HL-60 (cell line): ENCODE measurements at places on chromosomes 3 and 15.
A peak's percentile ranks its signal among the peaks of the same experiment; 100 is the strongest.

- DNase-seq: no peak
These were observed 105.9 kb downstream of the B3GALNT1 start for GRCh38 chr3:160999274-160999673.

GRCh38 chr3:154931484-154931883, 148.6 kb upstream of the MME start:
- DNase-seq: no peak

- DNase-seq: no peak
These were observed 46.7 kb downstream of the NIPA2 start for GRCh38 chr15:22885120-22885519.

DNA sequence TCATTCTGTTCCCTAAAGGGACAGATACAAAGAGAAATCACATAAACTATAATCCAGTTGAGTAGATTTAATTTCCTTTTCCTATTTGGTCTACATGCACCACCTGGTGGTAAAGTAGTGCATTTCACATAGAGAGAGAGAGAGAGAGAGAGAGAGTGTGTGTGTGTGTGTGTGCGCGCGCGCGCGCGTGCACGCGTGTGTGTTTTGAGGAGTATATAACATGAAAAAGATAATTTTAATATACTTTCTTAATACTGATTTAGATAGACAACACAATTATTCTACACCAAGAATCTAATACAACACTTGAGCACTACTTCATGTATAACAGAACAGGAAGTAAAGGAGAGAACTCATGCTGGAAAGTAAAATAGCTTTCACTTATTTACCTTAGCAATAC, 1.1 kb upstream of the FGF7 start:
- no peak for DNase-seq

- DNase-seq: peak; percentile 83
These were observed at the start of gene DGKG for GRCh38 chr3:186361762-186362536. DGKG (minus strand) TSS chr3:186362234; CDS start chr3:186320459, 41,775 bp downstream.

DNA sequence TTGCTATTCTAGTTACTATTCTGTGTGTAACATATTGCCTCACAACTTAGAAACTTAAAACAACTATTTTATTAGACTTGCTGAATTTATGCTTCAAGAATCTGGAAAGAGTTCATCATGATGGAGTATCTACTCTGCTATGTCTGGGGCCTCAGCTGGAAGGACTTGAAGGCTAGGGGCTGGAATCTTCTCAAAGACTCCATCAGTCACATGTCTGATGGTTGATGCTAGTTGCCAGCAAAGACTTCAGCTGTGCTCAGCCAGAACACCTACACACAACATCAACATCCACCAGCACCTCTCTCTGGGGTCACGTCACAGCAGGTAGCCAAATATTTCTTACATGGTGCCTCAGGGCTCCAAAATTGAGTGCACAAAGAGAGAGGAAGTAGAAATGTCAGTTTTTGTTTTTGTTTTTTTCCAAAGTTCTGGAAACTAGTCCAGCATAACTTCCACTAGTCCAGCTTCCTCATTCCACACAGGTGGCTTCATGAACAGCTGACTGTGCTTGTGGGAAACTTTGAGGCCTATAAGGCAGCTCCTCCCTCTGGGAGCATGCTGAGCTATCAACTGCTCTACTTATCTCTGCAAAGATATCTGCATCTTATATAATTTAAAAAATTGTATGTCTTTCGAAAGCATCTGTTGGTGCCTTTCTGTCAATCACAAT, 325.4 kb upstream of the AGTR1 start:
- no peak for DNase-seq

- DNase-seq: peak; percentile 49
These were observed 104.2 kb upstream of the RAD18 start for GRCh38 chr3:9067352-9067975.

DNA sequence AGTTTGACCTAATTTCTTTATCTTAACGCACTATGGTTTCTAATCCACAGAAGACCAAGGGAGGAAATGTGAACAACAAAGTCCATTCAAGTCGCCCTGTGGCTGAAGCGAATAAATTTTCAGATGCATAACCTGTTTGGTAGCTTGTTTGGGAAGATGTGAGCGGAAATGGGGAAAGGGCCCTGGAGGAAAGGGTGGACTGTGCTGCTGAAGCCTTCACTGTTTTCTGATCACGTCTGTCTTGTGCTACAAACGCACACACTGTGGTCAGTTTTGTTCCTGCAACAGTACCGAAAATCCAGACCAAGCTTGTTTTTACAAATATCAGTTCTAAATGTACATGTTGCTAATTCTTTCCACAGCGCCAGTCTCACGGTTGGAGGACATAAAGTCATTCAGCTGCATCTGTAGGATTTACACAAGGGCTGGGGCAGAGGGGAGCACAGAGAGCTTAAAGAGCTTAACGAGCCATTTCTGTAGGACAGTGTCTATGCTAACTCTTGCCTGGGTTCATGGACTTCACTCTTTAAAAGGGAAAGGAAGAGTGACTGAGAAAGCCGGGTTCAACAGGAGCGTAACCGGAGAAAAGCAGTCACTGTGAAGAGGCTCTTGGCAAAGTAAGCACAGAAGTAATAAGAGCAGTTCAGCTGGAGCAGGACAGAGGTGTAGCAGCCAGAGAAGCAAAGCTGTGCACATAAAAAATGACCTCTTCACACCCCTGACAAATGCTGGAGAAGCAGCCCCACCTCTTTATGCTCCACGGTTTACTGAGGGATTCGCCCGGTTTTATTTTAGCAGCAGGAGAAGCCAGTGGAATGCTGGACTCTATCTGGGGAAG, 66.6 kb downstream of the USF3 start:
- no peak for DNase-seq

GRCh38 chr3:124780356-124780755, 50.1 kb downstream of the UMPS start:
- no peak for DNase-seq

DNA sequence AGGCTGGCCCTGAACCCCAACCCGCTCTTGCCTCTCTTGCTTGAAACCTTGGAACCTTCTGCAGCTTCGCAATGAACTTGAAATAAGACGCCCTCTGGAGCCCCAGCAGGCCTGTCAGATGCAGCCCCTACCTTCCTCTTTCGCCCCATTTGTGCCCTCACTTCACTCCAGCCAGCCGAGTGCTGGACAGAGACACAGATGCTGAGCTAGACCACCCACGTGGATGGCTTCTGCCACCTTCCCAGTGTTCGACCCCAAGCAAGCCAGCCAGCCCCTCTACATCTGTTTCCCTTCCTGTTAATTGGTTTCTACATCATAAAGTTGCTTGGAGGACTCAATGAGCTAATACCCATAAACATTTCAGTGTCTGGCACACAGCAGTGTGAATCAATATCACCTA, 23.8 kb upstream of the SNRPA1 start:
- no peak for DNase-seq

DNA sequence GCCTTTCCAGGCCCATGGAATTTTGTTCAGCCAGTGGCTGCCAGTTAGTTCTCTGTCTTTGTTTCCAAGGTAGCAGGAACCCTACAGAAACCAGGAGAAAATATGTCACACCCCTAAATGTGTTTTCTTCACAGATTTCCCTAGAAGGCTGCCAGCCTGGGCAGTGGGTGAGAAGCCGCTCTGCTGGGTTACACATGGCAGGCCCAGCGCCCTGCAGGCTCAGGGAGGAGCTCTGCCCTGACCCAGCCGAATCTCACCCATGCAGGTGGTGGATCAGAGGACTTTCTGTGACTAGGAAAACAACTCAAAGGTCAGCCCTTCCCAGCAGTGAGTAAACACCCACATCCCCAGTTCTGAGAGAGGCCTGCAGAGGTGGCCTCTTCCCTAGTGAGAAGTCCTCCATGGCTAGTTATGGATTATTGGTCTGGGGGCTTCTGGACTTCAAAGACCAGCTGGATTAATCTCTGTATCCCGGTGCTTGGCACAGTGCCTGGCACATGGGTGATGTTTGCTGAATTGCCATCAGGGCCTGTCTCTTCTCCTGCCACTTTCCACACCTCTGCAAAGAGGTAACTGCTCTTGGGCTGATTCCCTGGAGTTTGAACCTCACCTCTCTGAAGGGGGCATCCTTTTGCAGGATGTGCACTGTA, 34.7 kb upstream of the BDH1 start:
- no peak for DNase-seq

- no peak for DNase-seq
These were observed 74.3 kb downstream of the MLH1 start for GRCh38 chr3:37067577-37067976.

- no peak for DNase-seq
These were observed 195.8 kb upstream of the GPR149 start for GRCh38 chr3:154625756-154626155.

DNA sequence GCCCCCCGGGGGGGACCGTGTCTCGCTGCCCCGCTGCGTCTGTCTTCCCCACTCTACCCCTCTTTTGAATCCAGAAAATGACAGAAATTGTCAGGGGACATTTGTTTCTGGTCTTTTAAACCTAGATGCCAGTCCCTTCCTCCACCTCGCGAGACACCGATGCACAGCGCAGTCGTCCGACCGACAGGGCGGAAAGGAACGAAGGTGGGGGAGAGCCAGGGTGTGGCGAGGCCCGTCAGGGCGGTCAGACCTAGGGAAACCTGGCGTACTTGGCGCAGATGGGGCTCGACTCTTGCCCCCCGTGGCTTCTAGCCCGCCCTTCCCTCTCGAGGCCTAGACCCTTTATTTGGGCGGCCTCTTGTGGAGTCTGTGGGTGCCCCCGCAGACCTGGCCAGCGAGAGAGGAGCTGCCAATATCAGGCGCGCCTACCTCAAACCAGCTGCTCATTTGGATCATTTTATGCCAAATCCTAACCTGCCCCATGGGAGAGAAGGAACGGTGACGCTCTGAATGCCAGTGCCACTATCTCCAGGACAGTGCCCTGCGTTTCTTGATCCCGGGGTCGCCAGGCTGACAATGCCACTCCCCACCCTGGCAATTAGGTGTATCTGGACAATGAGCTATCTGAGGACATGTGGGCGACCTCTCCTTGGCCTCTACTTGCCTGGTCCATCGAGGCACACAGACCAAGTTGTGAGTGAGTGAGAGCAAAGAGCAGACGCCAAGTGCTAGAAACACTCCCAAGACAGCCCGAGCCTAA, 500 bp upstream of the RAB6B start:
- no peak for DNase-seq

DNA sequence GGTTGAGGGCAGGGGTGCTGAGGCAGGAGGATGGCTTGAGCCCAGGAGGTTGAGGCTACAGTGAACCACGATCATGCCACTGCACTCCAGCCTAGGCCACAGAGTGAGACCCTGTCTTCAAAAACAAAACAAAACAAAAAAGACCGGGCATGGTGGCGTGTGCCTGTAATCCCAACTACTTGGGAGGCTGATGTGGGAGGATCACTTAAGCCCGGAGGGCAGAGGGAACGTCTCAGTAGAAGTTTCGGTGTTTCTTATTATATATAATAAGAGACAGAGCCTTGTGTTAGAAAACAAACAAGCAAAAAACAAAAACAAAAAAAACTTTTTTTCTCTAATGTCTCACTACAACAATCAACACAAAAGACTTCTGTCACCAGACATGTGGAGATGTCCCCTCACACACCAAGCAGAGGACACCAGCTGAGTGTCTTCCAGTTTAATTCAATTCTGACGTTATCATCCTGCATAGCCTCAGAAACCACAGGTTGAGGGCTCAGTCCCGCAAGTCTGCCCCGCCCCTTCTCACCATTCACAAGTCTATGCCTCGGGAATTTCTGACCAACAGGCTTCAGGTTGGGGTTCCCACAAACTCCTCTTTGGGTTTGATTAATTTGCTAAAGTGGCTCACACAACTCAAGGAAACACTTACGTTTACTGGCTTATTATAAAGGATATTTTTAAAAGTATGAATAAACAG, 24.0 kb upstream of the EIF4A2 start:
- DNase-seq: no peak

GRCh38 chr3:49397470-49397869, 14.3 kb downstream of the RHOA start:
- DNase-seq: no peak

- DNase-seq: no peak
These were observed 915.0 kb upstream of the GBE1 start for GRCh38 chr3:82676356-82677026.

DNA sequence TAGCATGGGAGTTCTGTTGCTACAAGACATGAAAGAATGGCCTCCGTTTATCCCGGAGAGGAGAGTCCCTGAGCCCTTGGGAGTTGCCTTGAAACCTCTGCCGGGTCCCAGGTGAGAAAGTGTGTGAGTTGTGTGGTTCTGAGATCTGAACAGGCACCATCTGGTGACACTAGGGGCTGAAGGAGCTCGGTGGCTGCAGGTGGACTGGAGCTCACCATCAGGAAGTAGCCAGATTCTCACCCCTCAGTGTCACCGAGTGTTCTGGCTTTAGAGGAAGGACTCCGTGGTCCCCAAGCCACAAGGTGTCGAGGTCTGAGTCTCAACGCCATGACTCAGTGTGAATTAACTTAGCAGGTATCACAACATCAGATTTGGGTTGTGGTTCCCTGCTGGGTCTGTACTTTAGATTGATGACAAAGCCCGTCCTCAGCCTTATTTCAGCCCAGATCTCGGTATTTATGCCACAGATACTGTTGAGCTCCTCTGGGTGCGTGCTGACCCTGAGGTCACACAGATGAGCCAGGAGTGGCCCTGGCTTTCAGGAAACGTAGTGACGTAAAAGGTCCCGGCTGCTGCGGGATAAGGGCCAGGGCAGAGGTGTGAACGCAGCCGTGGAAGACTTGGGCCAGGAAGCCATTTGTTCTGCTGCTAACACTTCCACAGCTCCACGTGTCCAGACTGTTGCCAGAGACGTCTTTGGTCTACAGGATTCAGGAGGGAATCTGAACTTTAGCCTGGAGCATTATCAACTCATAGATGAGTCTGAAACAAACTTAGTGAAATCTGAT, 54.4 kb downstream of the PGPEP1L start:
- DNase-seq: no peak

DNA sequence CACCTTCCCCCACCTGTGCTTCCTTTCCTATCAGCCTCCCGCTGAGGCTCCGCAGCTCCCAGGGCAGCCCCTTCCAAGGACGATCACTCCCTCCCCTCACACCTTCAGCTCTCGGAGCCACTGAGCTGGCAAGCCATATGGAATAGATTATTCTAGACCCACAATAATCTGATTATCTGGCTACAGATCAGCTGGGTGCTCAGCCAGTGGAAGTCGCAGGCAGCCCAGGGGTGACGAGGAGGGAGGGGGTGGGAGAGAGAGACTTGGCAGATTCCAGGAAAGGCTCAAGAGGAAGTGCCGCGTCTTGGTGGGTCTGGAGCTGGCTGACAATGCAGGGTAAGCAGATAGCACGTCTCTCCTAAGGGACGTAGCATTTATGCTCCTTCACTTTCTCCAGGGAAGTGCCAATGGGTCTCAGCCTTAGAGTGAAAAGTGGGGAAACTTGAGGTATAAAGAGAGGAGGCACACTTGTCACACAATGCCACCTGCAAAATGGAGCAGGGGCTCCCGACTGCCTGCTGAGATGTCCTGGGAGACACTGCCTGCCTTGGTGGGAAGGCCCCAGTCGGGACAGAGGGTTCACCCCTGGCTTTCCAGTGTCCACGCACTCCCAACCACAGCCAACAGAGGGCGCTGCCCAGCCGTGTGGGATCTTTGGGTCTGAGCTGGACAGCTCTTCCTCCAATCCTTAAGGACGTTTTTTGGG, 9.4 kb upstream of the MESP1 start:
- peak; percentile 79 for DNase-seq

GRCh38 chr15:73370151-73370550, 1.4 kb upstream of the HCN4 start:
- DNase-seq: no peak
